ENCODE measurements at places on chromosomes 12 and 14.

DNA sequence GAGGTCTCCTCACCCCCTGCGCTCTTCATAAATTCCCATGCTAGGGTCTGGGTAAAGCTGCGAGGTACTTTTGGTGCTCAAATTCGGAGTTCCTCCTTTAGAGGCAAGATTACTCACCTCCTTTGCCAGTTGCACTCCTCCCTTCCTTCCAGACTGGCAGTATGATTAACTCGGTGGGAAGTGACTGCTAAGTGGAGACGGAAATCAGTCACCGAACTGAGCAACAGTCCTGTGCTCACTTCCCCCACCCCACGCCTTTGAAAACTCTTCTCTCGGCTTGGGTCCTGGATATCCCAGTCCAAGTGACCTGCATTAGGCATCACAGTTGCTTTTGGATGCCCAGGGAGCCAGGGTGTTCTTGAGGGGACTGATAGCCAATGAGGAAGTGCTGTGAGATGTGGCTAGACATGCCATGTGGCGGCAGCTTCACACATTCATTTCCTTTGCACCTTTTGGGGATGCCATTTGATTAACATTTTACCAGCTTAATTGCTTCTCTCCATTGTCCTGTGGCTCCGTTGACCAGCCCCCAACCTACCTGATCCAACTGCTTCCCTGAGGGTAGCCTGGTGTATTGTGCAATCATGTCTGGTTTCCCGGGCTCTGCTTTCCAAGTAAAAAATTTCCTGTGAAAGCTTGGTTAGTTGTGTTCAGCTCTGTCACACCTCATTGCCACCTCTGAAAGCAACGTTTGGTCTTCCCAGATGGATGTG, 840 bp downstream of the PNP start:
- DNase-seq, result no peak

DNA sequence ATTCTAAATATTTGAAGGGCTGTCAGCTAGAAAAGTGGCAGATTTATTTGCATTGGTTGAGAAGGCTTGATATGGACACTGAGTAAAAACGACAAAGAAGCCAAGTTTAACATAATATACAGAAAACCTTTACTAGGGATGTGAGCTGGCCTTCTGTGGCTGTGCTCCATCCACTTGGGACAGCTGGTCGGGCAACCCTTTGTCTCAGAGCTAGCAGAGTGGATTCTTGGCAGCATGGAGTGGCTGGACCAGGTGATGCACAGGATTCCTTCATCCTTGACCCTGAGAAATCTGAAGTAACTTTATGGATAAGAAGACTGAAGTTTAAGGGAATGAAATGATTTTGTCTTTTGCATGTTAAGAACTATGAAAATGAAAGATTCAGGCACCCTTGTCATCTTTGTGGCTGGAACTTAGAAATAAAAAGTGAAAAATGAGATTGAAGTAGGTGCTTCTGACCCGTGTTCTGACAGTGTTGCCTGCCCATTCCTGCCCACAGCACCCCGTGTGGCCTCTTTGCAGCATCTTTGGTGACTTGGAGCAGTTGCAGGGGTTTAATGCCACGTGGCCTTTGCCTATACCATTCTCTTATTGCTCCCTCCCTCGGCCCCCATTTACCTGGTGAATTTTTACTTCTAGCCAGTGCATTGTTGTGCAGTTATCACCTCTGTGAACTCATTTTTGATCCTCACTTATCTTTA, 32.6 kb downstream of the PELI2 start:
- no peak for DNase-seq

GRCh38 chr14:52951681-52952554, 1.1 kb upstream of the FERMT2 start:
- DNase-seq, result no peak

DNA sequence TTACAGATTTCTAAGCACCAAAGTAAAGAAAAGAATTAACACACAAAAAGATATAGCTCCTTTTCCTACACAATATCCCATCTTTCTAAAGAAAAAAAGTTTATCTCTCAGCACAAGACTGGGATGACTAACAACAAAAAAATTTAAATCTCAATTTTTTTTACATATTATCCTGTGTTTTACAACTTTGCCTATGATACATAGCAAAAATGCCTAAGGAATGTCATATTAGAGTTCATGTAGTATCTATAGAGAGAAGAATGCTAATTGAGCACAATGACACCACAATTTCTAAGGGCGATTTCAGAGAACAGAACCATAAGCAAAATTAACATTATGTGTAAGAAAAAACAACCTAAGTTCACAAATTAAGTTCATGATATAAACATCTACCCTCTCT, 16.3 kb downstream of the C2CD5 start:
- no peak for DNase-seq

DNA sequence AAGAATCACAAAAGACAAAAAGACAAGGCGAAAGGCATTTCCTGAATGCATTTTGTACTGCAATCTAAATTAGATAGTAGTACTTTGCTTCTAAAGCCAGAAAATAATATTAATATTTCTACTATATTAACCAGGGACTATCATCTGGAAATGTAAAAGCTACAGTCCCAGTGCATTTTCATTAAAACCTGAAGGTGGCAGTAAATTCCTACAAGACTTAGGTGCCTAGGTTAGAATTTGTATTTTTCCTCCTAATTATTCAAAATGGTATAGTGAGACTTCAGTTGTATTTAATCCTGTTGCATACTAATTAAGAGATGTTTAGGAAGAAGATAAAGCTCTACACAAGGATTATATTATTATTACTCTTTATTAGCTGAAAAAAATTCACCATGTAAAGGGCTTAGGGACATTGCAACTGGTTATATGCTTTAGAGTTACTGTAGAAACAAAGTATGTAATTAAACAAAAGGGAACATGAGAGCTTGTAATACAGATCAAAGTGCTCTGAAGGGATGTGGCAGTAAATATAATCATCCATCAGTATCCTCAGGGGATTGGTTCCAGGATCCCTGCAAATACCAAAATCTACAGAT, 53.6 kb downstream of the BRMS1L start:
- no peak for DNase-seq

DNA sequence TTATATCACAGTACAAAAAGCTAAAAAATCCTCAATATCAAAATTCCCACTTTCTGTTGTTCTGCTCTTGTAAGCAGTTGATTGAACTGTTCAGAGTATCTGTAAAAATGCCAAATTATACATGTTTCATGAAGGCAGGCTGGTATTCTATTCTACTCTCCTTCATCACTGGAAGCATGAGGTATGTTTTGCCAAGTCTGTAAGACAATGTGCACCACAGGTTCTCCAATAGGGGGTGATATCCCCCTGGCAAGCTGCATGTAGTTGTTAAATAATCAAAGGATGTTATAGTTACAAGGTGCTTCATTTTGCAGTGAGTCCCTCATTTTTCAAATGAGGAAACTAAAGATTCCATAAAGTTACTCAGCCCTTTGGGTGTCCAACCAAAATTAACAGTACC, 15.1 kb upstream of the NEK9 start:
- no peak for DNase-seq

DNA sequence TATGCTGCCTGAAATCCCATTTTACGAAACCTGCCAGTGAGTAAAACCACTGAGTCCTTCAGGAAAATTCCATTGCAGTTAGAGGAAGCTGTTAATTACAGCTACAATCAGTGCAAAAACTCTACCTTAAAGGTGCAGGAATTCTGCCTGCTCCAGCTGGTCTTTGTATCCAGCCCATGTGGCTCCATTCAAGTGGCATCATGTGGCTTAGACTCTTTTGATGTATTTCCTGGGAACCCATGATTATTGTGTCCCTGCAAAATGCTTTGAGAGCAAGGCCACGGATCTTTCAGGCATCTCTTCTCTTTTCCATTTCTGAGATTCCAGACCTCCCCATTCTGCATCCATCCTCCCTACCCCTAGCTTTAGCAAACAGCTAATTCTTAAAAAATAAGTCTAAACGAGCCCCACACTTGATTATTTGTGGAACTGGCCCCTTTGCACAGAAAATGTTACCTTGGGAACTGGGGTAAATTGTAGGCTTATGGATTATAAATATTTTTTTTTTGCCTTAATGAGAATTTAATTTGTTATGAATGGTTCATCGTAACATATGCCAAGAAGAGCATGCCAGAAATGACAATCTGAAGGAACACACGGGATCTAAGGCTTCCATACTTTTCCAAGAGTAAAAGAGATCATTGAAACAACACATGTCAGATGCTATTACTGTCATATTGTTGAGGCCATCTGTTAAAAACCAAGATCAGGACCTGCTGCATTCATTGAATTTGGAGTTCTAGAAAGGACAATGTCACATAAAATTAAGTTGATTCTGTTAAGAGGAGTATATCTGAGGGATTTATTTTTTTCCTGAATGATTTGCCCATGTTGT, 144.6 kb downstream of the TPH2 start:
- no peak for DNase-seq

DNA sequence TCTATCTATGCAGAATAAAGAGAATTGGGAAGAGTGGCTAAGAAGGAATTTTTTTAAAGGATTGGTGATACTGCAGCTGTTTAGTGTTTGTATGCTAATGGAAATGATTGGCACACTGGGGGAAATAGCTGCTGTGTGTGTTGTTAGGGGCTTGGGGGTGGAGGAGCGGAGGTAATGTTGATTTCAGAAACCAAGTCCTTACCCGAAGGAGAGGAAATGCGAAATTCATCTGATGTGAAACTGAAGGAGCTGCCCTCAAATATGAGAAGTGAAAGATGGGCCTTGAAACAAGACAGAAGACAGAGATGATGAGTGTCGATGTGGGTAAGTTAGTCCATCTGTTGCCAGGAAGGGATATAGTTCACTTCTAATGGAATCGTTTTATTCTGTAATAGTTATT, 21.2 kb upstream of the RNASE12 start:
- DNase-seq, result no peak

GRCh38 chr12:26514364-26514763, 318.6 kb downstream of the ITPR2 start:
- peak; percentile 42 for DNase-seq

DNA sequence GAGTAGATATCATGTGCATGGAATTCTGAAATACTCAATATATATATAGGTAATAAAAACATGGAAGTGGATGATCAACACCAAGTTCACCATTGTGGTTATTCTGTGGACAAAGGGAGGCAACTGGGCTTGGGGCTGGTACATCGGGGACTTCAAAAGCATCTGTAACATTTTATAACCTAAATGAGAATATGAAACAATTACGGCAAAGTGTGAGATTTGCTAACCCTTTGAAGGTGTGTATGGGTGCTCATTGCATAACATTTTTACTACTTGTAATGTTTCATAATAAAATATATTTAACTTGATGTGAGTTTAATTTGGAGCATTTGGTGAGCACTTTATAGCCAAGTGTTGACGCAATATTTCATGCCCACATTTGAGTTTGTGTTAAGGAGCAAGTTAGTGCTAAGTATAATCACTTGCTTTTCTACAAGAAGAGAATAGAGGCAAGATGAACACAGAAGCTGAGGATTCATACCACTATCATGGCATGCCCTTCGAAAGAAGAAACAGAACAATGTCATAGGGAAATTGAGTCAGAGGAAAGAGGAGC, 109.3 kb downstream of the NTN4 start:
- no peak for DNase-seq

DNA sequence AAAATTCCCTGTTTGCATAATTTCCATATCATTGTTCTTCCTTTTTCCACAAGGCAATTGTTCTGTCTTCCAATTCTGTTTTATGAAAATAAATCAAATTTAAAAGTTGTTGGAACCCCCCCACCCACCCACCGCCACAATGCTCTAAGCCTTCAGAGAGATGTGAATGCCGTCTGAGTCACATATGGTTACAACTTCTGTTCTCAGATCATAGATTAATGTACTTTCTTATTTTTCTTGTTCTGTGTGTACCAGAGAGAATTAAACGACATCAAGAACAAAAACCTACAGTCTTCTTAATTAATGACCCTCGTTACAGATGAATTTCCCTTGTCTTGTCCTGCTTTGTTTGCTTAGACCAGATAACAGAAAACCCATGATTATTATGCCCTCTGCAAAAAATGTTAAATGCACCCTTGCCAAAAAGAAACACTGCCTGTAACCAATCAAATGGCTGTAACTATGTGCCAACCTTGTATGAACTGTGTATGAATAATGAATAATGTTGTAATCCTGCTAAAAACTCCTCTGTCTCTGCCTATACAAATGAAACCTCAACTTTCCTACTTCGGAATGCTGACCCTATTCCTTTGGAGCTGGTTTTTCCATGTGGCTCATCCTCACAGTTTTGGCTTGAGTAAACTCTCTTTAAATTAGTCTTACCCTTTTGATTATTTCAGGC, 14.0 kb downstream of the OR6S1 start:
- DNase-seq, result no peak

- DNase-seq, result no peak
Measured at GRCh38 chr12:45658020-45658419, 71.5 kb upstream of the ARID2 start.

DNA sequence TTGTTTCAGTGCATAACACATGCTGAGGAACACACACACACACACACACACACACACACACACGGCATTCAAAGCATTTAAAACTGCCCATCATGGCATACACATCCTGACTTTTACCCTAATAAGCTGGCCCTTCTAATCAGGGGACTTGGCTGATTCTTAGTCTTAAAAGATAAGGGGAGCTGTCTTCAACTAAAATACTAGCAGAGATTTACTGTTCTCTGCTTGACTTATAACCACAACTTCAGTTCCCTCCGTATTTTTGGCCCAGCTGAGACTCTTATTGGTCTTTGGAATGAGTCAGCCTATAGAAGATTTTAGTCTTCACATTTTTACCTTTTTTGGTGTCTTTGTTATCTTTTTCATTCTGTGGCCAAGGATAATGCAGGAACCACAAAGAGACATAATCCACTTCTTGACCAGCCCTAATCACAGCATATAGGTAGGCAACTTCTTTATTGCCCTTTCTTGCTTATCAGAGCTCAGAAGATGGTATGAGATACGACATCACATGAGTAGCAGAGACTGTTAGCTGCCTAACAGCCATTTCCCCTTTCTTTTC, 25.1 kb upstream of the SLC8A3 start:
- DNase-seq, result no peak
